ENCODE measurements at places on chromosomes 4 and X.
A peak's percentile ranks its signal among the peaks of the same experiment; 100 is the strongest.

- DNase-seq: no peak
These were observed 111.0 kb downstream of the DHX15 start for GRCh38 chr4:24473309-24473721.

DNA sequence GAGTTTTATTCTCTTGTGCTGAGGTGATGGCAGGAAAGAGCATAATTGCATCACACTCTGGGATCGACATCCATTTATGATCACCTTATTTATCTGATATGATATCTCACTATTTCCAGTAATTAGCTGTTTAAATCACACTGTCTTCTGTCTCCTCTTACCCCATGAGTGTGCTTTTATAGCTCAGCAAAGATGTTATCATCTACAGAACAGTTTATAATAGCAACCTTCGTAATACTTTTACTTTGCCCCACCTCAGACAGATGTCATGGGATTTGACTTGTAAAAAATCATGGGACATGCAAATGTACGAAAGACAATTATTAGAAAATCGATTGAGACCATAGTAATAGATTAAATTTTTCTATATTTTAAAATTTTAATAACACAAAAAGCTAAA lies 1122.3 kb upstream of the PCDH10 start:
- DNase-seq: no peak

GRCh38 chr4:97627750-97628149 lies 515.5 kb downstream of the STPG2 start:
- no peak for DNase-seq

- DNase-seq: no peak
These were observed 89.0 kb downstream of the GEMIN8 start for GRCh38 chrX:13940671-13941070.

GRCh38 chrX:12441381-12442128 lies 303.3 kb downstream of the FRMPD4 start:
- DNase-seq: no peak

GRCh38 chr4:150181536-150181935 lies 103.3 kb downstream of the DCLK2 start:
- DNase-seq: no peak

DNA sequence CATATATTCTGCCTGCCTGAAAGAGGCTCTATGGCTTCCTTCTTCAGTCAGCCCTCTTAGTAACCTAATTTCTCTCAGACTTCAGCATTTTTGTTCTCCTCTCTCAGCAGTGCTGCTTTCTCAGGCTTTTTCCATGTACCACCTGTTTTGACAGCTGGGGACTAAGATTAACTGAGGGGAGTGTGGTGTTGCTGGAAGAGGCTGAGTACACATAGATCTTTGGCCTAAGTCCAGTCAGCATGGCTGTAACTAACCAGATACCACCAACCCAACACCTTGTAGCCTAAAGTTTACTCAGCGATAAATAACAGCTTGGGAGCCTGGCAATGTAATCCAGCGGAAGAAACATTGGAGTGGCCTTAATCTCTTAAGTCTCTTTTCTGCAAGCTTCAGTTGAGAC lies 85.5 kb downstream of the RTL3 start:
- DNase-seq: no peak

- no peak for DNase-seq
These were observed 87.5 kb upstream of the ZFP42 start for GRCh38 chr4:187908079-187908561.

DNA sequence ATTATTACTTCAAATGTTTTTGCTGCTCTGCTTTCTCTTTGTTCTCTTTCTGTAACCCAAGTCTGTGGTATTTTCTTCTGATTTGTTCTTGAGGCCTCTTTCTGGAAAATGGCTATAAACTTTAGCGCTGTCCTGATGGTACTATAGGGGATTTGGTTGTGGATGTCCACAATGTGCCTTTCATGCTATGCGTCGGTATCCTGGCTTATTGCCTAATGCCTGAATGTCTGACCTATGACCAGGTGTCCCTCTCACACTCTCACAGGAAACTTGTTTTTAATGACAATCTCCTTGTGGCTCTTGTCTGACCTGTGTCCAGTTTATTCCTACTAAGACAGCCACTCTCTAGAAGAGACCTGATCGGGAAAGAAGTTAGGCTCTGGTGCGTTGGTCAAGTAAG lies 222.4 kb upstream of the NR3C2 start:
- no peak for DNase-seq

DNA sequence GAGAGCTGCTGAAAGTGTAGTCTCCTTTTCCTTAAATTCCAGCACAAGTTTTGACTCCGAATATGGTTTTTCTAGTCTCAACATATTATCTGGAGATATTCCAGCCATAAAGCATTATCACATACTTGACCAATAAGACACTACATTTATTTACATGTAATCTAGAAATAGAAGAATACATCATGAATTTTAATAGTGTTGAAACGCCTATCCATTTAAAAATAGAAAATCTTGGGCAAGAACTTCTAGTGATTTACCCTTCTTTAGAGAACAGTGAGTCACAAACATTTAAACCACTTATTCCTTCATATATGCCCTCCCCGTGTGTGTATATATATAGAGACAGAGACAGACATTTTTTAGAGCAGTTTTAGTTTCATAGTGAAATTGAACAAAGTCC lies 161.5 kb downstream of the SOWAHB start:
- no peak for DNase-seq

GRCh38 chr4:85482010-85482738 lies 7.2 kb downstream of the ARHGAP24 start:
- DNase-seq: no peak

GRCh38 chr4:86155766-86156165 lies 204.1 kb downstream of the MAPK10 start:
- DNase-seq: no peak

DNA sequence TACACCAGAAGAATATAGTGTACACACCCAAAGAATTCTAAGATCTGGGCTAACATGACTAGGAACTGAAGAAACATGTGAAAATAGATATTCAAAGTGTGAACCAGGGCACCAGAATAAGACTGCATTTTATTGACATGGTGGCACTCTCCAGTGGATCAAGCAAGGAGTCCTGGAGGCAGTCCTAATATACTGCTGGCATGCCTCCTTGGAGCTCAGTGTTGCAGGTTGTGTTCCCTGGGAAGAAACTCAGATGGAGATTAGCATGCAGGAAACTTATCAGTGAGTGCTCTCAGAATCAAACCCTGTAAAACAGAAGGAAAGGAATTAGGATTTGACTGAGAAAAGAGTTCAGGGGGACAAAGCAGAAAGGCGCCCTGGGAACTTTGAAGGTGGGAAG lies 105.1 kb downstream of the CXCL13 start:
- DNase-seq: no peak

- no peak for DNase-seq
These were observed 11.7 kb upstream of the MSANTD1 start for GRCh38 chr4:3237266-3237665.

DNA sequence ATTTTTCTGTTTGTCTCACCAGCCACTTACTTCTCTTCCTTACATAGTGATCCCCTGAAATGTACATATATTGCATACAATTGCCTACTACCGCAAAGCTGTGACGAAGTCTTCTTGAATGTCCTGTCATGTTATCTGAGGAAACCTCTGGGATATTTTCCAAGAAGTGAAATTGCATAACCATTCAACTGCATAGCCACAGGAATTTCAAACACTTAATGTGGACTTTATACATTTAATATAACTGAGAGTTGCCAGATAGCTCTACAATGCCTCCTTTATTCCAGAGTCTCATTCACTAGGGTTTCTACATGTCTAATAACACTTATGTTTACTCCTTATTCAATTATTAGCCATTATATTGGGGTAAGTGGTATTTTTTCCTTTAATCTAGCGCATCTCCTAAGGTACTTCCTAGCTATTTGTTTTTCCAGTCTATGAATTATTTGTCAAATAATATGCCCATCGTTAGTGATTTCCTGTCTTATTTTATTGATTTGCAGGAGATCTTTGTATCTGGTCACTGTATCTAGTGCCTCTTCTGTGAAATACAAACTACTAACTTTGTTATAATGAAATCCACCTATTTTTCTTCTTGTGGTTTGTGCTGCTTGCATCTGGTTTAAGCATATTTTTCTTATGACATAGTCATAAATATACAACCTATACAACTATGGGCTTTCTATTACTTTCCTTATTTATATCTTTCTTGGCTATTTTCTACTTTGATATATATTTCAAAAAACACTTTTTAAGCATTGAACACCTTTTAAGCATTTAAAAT lies 69.2 kb upstream of the GRID2 start:
- DNase-seq: no peak

- no peak for DNase-seq
These were observed 161.7 kb downstream of the SHROOM3 start for GRCh38 chr4:76596713-76597112.

GRCh38 chr4:145623831-145624230 lies 4.6 kb downstream of the MMAA start:
- DNase-seq: no peak

DNA sequence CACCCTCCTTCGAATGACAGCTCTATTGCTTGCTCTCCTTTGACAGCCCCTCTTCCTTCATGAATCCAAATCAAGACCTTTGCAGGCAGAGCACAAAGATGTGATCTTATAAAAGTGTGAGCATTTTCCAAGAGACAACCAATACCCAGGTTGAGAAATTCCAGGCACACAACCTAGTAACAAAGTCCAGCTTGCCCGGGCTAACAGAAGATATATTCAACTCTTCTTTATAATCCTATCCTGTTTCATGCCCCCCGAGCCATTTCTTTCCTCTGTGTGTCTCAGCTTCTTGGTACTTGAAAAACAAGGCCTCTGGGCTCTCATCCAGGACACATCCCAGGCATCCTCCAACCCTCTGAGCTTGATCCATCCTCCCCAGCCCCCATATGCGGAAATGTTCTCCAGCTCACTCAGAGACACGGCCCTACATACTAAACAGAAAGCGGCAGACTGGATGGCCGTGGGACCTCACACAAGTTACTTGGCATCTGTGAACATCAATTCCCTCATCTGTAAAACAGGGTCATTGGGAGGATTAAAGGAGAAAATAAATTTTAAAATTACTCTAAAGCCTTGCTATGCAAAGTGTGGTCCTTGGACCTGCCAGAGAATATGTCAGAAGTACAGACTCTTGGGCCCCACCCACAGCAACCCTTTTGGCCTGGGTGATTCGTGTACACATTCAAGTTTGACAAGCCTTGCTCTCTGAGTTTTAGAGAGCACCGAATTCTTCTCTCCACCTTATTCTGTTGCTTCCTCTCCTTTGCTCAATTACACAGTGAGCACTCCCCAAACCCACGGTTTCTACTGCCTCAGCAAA lies 627.0 kb downstream of the BCOR start:
- DNase-seq: no peak

DNA sequence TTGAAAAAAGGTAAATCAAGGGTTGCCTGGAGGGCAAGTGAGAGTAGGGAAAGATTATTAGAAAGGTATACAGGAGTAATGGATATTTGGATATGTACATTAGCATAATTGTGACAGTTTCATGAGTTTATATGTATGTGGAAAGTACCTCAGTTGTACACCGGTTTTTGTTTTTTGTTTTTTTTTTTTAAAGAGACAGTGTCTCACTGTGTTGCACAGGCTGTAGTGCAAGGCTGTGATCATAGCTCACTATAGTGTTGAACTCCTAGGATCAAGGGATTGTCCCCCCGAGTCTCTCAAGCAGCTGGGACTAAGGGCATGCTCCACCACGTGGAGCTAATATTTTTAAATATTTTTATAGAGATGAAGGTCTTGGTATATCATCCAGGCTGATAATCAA lies 15.3 kb upstream of the HPGD start:
- DNase-seq: no peak

DNA sequence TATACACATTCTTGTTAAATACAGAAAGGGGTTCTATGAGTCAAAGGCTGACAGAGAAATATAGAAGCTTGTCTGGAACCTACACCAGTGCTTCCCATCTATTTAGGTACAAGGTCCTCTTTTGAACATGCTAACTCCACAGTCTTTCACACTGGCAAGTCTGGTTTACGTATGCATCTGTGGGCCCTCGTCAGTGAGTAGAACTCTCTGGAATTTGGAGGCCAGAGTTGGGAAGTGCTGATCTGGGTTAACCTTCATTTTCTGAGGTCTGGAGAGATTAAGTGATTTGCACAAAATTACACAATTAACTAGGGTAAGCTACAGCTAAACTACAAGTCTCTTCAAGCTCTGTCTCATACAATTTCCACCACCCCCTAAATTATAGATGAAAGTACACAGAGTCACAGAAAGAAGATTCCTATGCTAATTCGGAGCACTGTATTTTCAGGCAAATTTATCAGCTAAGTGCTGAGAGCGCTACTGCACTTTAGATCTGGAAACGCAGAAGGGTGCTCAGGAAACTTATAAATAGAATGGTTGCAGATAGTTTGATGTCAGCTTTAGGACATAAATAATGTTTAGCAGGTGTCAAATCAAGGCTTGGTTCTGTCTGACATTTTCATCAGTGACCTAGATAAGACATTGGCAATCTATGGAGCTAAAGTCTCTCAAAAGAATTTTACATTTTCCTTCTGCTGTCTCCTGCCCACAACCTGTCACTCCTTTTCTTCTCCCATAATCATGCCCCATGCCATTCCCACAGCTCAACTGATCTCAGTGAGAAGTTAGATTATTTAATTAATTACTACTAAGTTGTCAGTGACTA lies 43.0 kb upstream of the PDLIM5 start:
- no peak for DNase-seq

GRCh38 chrX:65697915-65698796 lies 30.7 kb downstream of the MSN start:
- DNase-seq: peak; percentile 79

GRCh38 chrX:85221361-85221760 lies 22.2 kb downstream of the SATL1 start:
- DNase-seq: no peak

GRCh38 chr4:84956014-84956413 lies 10.5 kb downstream of the WDFY3 start:
- DNase-seq: no peak

GRCh38 chr4:41257906-41258305 lies 1.2 kb downstream of the UCHL1 start:
- DNase-seq: no peak

- no peak for DNase-seq
These were observed 27.7 kb upstream of the REST start for GRCh38 chr4:56879996-56880395.

DNA sequence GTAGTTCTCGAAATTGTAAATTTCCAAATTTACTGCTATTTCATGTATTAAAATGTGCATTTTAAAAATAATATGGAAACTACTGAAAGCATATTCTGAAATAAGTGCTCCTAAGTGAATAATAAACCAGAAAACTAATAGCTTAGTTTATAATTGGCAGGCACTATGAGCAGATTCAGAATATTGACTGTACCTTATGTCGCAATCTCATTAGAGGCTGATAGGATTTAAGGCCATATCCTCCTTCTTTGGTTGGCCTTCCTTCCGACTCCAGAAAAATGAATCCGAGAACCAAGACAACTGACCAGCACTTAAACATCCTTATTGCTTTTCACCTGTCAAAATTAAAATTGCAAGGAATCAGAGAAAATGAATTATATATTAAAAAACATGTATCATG lies 52.7 kb downstream of the FSTL5 start:
- no peak for DNase-seq
